ENCODE measurements at places on chromosomes 11 and 22.

DNA sequence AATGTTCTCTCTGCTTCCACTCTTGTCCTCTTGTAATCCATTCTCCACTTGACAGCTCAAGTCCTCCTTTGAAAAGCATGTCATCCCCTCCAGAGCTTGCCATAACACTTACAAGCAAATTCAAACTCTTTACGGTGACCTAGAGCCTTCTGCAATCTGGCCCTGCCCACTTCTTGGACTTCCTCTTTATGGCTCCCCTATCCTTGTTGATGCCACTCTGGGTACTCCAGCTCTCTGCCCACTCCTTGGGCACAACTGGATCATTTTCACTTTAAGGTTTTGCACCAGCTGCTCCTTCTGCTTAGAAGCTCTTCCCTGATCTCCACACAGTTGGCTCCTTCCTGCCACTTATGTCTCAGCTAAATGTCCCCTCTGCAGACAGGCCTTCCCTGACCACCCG lies 217.9 kb downstream of the DSCAML1 start:
- DNase-seq, result no peak

DNA sequence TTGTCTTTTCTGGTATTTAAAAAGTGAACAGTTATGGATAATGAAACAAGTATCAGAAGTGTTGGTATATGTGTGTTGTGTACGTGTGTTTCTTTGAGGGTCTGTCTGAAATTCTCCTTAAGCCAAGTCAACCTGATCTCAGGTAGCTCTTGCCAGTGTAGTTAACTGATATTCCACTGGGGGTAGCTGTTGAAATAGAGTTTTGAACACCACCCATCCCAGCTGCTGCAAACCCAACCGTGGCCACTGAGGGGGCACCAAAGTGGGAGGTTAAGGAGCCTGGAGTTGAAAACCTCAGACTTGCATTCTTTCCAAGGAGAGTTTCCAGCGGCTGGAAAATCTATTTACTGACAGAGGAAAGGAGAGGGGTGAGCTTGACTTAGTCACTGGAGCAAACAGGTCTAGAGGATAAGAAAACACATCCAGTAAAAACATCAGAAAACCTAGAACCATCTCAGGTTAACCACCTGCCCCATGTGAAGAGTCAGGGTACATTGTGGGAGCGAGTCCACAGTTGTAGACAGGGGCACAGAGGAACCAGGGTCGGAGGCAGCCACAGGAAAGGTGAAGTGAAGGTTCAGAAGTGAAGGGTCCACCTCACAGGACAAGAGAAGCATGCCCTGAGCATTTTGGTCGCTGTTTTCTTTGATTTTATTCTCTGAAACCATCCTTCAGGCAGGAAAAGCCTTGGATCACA lies 8.8 kb upstream of the CUL5 start:
- peak; percentile 74 for DNase-seq

GRCh38 chr22:32079130-32080089 lies 36.3 kb downstream of the SLC5A1 start:
- DNase-seq, result no peak

DNA sequence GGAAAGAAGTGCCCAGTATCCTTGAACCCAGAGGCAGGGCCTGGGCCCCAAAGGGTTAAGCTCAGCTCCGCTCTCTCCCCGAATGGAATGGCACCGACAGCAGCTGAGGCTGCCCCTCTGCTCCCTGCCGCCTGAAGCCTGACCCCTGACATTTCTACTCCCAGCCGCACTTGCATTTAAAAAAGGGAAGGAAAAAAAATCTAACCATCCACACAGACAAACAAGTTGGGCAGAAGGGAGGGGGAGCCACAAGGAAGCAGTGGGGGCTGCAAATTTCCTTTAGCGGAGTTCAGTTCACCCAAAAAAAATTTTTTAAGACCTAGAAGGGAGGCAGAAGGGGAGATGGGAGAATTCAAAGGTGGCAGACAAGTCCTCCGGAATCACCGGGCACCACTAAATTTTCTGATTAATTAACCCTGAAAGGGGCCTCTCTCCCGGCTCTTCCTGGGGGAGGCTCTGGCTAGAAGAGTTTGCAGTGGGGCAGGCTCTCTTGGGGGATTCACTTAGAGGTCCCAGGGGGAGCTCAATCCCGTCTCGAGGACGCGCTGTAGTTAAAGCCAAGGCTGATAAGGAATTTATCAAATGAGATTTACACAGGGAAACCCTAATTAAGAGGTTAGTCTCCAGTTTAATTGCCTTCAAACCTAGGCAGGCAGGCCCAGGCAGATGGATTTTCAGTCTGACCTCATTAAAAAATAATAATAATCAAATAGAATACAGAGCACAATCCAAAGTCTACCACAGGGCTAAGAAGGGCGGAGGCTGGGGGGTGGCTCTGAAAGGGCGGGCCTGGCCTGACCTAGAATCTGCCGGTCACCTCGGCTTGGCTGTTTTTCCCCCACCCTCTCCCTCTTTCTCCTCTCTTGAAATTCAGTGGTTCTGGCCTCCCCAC lies 25.6 kb downstream of the MN1 start:
- DNase-seq, result no peak

DNA sequence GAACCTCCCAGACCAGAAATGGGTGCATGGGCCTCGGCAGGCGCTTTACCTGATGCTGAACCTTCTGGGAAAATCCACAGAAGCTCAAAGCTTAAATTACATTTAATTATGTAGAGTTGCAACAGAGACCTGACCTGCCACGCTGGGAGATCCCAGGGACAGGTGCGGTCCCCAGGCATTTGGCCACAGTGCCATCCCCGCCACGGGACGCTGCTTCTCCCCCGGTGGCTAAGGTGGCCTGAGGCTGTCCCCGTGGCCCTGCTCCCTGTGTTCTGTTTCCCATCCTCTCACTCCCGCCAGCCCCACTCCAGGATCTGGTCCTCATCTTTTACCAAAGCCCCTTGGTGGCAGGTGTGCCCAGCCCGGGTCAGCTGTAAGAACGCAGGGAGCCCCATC lies 39.6 kb downstream of the GRAMD4 start:
- DNase-seq, result no peak

- DNase-seq, result no peak
These were observed 11.4 kb downstream of the DNAJB13 start for GRCh38 chr11:73962101-73962705.

DNA sequence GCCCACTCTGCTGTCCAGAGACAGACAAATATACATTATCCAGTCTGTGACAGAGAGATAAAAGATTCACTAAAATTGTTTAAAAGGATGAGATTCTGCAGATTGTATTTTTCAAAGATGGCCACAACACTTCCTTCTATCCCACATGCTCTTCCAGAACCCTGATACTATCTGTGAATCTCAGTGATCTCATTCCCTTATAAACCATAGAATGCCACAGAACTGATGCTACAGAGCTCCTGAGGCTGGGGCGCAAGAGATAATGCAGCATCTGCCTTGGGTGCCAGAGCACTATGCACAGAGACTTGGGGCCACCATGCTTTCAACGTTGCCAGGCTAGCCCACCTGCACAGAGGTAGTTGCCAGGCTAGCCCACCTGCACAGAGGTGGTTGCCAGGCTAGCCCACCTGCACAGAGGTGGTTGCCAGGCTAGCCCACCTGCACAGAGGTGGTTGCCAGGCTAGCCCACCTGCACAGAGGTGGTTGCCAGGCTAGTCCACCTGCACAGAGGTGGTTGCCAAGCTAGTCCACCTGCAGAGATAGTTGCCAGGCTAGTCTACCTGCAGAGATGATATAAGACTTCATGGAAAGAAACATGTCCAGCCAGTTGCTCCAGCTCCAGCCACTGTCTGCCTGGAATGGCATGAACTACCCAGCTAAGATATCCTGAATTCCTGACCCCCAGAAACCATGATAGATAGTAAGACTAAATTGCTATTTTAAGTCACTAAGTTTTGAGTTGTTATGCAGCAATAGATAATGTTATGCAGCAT lies 17.6 kb upstream of the SEPTIN5 start:
- no peak for DNase-seq

DNA sequence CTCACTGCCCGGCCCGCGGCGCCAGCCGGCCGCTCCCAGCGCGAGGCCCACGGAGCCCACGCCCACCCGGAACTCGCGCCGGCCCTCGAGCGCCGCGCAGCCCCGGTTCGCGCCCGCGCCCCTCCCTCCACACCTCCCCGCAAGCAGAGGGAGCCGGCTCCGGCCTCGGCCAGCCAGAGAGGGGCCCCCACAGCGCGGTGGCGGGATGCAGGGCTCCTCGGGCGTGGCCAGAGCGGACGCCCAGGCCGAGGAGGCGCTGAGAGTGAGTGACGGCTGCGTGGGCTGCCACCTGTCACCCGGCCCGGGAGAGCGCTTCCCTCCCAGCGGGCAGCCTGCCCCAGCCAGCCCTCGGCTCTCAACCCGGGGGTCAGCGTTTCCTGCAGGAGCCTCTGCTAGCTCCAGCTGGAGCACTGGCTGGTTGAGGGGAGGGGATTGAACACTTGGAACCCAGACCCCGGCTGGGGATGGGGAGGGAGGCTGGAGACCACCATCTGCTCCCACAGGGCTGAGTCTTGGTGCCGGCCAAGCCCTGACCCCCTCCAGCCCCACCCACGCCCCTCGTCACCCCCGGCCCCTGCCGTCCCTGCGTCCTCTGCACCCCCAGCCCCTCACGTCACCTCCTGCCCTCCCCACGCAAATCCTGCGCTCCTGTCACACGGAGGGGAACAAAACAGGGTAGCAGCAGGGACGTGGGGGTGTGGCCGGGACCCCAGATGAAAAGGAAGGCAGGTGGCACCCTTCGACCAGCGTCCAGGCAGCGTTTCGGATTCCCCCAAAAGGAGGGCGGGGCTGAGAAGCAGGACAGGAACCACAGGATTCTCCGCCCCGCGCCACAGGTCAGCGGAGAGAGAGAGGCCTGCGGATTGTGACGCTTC lies 157.0 kb downstream of the BRD1 start:
- peak; percentile 55 for DNase-seq

DNA sequence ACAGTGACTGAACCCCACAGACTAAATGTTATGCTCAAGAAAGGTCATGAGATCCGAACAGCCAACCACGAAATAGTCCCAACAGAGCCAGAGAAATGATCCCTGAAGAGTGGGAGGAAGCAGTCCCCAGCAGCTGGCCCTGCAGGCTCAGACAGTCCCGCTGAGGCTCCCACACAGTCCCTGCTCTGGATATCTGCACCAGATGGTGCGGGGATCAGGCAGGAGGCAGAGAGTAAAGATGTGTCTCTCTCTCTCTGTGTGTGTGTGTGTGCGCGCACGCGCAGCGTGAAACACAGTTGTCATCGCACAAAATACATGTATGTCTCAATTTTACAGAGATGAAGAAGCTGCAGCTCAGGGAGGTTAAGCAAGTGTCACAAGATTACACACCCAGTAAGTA lies 27.9 kb downstream of the GUCY1A2 start:
- DNase-seq, result no peak

GRCh38 chr11:5992150-5992549 lies 5.4 kb upstream of the OR52L1 start:
- no peak for DNase-seq

- DNase-seq, result no peak
These were observed 322.8 kb downstream of the GUCY1A2 start for GRCh38 chr11:106695506-106695905.

DNA sequence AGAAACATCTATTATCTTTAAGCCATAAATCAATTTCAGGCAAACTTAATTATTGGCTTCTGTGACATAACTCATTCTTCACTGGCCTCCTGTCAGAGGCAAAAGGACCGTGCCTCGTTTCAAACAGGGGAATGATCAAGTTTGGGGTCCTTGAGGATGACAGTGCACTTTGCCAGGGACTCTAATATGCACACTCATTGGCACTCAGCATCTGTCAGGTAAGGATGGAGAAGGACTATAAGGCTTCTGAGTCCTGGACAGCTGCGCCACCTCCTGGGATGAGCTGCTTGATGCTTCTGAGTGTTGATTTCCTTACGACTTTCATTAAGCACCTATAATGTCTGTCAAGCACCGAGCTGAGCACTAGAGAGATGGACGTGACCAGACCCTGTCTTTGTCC lies 20.2 kb downstream of the BPIFC start:
- DNase-seq, result no peak

- DNase-seq, result no peak
These were observed 76.0 kb upstream of the PICALM start for GRCh38 chr11:86144846-86145245.

- no peak for DNase-seq
These were observed 5.2 kb downstream of the FXYD2 start for GRCh38 chr11:117819096-117820040.

GRCh38 chr11:34256150-34256549 lies 101.7 kb downstream of the ABTB2 start:
- no peak for DNase-seq

GRCh38 chr11:82458147-82458546 lies 275.5 kb downstream of the FAM181B start:
- no peak for DNase-seq

DNA sequence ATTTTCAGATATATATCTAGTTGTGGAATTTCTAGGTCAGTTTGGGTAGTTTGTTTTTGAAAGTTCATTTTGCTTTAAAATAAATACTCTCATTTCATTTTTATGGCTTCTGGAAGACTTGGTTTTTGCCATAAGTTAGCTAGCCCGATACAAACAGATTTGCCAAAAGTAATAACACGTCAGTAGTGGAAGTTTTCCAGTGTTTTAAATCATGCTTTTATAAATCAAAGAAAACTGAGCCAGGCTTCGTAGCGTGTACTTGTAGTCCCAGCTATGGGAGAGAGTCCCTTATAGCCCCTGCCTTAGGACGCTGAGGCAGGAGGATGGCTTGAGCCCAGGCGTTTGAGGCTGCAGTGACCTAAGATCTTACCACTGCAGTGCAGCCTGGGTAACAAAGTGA lies 21.7 kb upstream of the MICALL1 start:
- no peak for DNase-seq

DNA sequence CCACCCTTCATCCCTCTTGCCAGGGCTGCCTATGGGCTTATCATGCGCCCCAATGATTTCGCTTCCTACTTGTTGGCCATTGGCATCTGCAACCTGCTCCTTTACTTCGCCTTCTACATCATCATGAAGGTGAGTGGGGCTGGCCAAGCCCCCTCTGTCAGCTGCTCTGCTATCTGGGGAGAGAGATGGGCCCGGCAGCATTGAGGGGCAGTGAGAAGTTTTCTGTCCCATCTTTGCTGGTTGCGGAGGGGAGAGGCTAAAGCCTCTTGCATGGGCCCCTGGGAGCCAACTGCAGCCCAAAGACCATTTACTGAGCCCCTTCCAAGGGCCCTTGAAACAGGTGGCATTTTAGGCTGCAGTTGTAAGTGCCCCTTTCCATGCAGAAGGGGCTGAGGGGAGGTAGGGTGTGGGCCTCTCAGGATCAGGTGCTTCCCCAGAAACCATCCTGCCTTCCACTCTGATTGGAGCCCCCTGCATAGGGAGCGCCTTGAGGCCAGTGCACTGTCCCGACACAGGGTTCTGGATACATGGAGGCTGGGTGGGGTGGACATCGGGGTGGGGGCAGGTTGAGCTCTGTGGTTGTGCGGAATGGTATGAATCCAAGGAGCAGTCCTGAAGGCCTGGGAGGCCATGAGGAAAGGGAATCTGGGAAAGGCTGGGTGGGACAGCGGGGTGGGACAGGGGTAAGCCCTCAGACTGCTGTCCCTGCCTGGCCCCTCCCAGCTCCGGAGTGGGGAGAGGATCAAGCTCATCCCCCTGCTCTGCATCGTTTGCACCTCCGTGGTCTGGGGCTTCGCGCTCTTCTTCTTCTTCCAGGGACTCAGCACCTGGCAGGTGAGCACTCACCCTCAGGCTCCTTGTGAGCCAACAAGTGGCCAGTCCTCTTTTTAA lies 5.8 kb upstream of the TAGLN start:
- no peak for DNase-seq
